ENCODE measurements at places on chromosomes 4 and X.

DNA sequence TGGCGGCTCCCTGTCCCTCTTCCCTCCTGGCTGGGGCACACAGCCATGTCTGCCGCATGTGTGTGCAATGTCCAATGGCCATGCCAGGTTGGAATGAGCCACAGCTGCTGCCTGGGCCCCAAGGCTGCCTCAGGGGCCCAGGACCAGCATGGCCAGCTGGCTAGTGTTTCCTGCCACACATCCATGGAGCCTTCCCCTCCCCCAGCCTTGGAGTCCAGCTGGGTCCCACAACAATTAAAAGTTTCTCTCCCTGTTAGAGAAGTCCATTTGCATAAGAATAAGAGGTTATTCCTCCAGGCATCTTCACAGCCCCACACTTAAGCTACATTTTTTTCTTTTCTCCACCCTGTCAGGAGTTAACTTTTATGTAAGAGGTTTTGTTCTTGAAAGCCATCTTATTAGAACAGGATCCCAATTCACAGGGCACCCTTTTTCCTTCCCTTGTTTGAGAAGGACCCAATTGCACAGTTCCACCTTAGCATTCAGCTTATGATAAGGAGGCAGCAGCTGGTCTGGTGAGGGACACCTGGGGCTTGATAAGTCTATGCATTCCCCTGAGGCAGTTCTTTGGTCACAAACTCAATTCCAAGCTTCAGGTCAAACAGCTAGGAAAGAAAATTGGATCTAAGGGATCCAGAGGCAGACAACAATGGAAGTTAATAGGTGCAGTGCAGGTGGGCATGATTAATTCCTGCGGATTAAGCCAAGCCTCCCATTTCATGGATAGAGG lies 963.3 kb upstream of the GRIA3 start:
- no peak for DNase-seq

GRCh38 chrX:118569676-118570075 lies 74.1 kb downstream of the DOCK11 start:
- no peak for DNase-seq

- DNase-seq = no peak
These were observed 155.7 kb downstream of the CDS1 start for GRCh38 chr4:84738622-84739021.

DNA sequence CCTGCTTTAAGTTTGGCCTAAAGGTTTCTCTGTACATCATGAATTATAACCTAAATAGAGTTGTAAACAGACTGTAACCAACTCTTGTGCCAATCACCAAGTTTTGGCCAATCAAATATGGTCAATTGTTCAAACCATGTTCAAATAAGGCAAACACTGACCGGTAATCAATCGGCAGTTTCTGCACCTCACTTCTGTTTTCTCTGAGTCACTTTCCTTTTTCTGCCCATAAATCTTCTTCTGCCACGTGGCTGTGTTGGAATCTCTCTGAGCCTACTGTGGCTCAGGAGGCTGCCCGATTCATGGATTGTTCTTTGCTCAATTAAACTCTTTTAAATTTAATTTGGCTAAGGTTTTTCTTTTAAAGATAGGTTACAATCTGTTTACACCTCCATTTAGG lies 16.5 kb upstream of the ENPP6 start:
- DNase-seq = no peak

GRCh38 chr4:142929526-142929925 lies 83.4 kb upstream of the INPP4B start:
- no peak for DNase-seq

- DNase-seq = no peak
These were observed 444.7 kb upstream of the TENM3 start for GRCh38 chr4:181798536-181798935.

DNA sequence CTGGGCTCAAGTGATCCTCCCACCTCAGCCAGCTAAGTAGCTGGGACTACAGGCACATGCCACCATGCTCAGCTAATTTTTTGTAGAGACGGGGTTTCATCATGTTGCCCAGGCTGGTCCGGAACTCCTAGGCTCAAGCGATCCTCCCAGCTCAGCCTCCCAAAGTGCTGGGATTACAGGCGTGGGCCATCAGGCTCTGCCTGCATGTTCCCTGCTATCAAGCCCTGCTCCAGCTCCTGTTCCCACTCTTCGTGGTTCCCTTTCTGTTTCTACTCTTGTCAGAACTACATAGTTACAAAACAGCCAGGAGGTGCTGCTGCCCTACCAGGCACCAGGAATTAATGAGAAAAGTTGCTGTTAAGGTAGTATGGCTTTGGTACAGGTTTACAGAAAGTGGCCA lies 8.7 kb downstream of the TIMP1 start:
- no peak for DNase-seq

- no peak for DNase-seq
These were observed 143.9 kb upstream of the DIPK2B start for GRCh38 chrX:45344594-45344993.

DNA sequence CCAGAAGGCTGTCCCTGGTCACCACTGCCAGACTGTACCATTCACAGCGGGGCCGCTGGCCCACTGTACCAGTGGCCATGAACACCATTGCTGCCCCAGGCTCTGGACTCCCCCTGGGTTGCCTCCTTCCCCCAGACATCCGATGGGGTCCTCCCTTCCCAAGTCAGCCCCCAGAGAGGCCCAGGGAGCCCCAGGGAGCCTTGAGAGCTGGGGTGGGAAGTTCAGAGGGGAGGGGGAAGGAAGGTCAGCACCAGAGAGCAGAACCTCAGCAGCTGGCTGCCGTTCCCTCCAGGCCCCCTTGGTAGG lies 441 bp upstream of the ARHGAP4 start:
- no peak for DNase-seq

GRCh38 chr4:158775091-158775651 lies 6.3 kb downstream of the FNIP2 start:
- no peak for DNase-seq

- DNase-seq = no peak
These were observed 195.2 kb upstream of the EPHA5 start for GRCh38 chr4:65865489-65865888.

- DNase-seq = no peak
These were observed 113.1 kb downstream of the RAB28 start for GRCh38 chr4:13371048-13371447.

GRCh38 chr4:148435654-148436406 lies 6.4 kb downstream of the NR3C2 start:
- DNase-seq = no peak

- no peak for DNase-seq
These were observed 19.6 kb downstream of the AP1S2 start for GRCh38 chrX:15834827-15835595.
